Fibroblast of mammary gland (primary cell): ENCODE measurements at places on chromosomes 7 and 10.

GRCh38 chr7:105399043-105399725 lies 10.5 kb upstream of the SRPK2 start:
- DNase-seq: peak; percentile 41

DNA sequence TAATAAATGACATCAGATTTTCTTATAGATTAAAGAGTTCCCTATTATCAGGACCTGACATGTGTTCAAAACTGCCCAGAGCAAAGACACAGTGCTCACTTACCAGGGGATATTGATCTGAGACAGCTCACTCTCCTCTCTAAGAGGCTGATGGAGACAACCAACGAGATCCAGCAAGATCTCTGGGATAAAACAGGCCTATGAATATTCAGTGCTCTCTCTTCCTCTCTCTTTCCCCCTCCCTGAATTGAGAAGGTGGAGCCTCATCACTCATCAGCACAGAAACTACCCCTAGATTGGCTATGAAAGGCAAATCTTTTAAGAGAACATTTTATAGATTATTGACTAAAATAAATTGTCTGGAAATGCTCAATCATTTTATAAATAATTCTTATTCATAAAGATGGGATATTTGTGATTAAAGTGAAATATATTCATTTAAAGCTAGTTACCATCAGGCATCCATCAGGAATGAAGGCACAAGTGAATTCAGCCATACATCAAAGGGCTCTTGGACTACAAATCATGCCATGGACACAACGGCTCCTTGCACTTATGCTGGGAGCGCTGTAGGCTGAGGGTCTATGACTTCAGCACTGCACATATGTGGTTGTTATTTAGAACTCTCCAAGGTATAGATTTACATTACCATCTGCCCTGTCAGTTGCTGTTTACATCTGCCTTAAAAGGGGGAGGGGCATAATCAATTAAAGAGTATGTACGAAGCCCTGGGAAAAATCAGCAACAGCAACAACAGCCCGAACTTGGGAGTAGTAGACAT lies 3.4 kb upstream of the PPP1R17 start:
- DNase-seq: no peak

DNA sequence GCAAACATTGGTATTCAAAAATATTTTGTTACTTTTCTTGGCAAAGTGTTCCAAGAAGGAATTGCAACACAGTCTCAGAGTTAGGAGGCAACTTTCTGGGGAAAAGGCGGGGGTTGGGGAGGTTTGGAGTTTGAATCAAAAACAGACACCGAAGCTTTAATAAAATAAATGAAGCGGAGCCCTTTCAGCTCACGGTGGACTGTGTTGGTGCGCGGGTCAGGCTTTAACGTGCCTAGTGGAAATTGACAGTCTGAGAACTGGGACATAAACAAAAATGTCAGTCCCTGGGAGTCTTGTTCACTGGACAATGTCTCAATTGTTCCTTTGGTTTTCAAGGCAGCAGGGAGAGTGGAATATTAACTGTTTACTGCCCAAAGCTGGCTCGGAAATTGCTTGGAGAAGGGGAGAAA lies 109.3 kb downstream of the TCF7L2 start:
- peak; percentile 82 for DNase-seq

DNA sequence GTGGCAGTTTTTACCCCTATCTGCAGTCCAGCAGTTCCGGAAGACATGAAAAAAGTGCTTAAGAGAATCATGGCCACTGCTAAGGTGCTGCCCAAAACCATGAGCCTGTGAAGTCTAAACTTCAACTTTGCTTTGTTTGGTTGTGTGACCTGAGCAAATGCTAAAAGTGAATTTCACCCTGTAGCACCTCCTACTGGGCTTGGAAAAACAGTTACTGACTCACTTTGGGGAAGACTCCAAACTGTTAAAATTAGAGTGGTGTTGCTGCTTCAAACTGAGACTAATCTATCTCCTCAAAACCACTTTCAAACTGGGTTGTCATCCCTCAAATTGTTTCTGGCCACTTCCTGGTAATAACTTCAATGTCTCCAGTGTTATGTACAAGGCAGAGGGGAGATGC lies 21.3 kb downstream of the MKX start:
- peak; percentile 54 for DNase-seq

DNA sequence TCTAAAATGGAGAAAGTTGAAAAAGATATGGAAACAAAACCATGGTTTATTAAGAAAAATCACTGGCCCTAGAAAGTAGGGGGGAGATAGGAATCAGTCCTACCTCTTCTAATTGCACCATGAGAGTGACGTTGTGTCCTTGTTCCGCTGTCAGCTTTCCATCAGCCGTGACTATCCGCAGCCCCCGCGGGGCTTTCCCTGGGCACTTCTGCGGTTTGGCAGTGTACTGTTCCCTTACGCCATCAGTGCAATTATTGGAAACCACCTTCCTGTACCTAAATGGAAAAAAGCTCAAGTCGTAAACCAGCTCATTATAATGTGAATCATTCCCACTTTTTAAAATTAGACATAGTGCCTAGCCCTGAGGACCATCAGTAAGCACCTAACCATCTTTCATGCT lies 512.2 kb downstream of the SORCS1 start:
- DNase-seq: no peak

GRCh38 chr10:97761331-97761865 lies 10.4 kb downstream of the SFRP5 start:
- DNase-seq: no peak

DNA sequence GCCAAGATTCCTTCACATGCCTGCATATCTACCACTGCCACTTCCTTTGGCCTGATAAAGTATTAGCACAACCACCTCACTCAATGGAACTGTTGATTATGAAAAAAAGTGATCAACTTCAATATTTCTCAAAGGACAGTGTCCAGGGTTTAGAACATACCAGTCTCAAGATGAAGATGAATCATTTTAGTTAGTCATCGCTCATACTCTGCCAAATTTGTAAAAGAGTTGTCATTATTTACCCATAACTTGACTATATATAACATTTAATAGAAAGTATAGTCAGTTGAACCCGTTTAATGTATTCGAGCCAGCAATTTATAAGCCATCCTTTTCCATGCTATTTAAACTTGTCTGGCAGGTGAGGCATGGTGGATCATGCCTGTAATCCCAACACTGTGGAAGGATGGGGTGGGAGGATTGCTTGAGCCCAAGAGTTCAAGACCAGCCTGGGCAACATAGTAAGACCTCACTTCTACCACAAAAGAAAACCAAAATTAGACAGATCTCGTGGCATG lies 33.2 kb downstream of the SPAM1 start:
- peak; percentile 5 for DNase-seq

DNA sequence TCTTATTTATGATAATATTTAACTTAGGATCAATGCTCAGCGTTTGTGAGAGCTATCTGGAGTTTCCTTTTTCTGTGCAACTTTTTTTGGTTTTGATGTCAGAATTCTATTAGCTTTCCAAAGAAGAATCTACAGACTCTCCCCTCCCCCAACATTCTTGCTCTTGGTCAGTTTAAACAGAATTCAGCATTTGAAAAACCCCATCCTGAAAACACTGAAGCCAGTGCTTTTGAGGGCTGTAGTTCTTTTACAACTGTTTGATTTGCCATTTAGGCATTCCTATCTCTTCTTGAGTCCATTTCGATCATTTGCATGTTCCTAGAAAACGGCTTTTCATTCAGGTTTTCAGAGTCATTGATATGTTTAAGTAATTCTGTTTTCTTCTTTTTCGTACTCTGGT lies 15.6 kb upstream of the CXCL12 start:
- DNase-seq: no peak

GRCh38 chr10:61987951-61988379 lies 86.5 kb downstream of the ARID5B start:
- DNase-seq: peak; percentile 44

DNA sequence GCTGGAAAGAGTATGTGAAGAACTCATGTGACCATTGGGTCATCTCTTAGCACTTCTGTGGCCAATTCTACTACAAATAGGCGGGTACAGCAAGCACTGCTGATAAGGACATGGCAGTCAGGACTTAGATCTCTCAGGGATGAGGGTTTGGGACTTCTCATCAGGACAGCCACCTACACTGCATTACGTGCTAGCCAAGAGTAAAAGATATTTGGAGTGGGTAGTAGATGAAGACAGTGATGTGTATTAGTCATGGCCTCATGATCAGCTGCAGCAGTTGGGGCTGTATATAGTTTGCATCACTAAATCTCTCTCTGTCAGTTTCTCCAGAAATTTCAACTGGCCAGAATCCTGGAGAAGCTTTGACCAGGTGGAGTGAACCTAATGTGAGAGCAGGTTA lies 9.2 kb downstream of the TAS2R60 start:
- DNase-seq: peak; percentile 47

DNA sequence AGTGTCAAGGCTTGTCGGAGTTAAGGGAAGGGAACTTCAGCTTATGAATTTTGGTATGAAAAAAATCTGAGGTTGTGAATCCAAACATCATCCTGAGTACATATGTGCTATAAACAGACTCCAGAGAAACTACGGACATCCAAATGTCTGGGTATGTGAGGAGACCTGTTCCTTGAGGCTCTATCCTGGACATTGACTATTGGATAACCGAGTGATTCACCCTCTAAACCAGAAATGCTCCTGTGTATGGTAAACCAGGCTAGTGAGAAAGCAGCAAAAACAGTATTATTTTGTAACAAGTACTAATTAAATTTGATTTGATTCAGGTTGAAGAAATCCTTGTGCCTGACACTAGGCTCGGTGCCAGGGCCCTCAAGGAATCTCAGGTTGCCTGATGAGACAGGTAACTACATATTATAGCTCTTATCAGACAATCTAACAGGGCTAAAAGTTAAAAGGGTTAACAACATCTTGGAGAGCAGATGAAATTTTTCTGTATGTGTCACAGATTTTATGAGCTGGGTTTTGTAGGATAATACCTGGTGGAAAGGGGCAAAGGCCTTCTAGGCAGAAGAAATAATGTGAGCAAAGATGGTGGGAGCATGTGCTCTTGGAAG lies 10.4 kb upstream of the STOX1 start:
- DNase-seq: no peak

GRCh38 chr7:65216469-65216868 lies 157.2 kb upstream of the ZNF92 start:
- DNase-seq: peak; percentile 23

- no peak for DNase-seq
Measured at GRCh38 chr10:132860532-132860931, 74.6 kb upstream of the NKX6-2 start.

- no peak for DNase-seq
Measured at GRCh38 chr7:100077205-100077604, 4.3 kb downstream of the ZNF3 start.

DNA sequence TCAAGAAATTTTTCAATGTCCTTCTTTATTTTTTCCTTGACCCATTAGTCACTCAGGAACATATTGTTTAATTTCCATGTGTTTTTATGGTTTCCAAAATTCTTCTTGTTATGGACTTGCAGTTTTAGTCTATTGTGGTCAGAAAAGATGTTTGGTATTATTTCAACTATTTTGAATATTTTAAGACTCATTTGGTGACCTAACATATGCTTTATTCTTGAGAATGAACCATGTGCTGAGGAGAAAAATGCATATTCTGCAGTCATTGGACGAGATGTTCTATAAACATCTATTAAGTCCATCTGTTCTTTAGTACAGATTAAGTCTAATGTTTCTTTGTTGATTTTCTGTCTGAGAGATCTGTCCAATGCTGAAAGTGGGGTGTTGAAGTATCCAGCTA lies 42.3 kb upstream of the MDFIC start:
- DNase-seq: peak; percentile 88

DNA sequence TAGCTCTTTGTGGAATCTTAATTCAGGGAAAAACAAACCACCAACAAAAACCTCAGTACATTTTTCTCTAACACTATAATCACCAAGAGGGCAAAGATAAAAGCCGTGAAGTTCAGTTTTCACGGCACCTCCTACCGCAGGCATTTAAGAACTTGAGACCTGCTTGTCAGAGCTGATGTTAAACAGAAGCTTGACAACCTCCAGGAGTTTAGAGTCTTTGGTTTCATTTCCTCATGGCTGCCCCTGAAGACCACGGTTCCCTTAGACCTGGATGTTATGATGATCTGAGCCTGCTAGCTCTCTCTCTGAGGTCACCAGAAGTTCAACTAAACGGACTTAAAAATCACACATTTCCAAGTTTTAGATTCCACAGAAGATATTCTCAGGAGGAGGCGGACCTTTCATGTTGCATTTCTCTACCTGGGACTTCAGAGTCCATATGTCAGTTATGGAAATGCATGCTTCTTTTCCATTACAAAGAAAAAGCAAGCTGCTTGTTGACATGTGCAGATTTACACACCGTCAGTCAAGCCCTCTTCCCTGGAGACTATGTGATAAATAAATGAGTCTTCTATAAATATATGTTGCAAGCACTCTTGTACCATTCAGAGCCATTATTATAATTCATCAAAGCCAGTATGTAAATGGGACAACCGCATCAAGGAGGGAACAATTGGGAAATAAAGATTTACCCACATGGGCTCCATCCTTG lies 258.0 kb downstream of the GFRA1 start:
- DNase-seq: no peak
